ENCODE measurements at places on chromosomes 7 and 10.

DNA sequence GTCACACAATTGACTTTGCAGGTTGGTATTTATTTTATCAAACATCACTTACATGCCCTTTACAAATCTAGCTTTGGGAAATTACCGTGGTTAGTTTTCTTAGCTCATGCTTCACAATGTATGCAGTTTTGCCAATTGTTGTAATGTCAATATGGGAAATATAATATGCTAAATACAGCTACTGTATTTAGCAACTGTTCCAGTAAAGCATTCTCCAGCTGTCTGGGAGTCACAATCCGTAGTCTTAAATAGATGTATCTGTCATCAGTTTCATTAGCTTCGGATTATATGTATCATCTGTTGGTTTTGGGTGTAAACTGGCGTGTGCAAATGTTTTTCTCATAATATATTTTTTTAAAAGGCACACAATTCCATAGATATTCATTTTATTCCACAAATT is 19.4 kb upstream of the AHR start:
- no peak for DNase-seq

DNA sequence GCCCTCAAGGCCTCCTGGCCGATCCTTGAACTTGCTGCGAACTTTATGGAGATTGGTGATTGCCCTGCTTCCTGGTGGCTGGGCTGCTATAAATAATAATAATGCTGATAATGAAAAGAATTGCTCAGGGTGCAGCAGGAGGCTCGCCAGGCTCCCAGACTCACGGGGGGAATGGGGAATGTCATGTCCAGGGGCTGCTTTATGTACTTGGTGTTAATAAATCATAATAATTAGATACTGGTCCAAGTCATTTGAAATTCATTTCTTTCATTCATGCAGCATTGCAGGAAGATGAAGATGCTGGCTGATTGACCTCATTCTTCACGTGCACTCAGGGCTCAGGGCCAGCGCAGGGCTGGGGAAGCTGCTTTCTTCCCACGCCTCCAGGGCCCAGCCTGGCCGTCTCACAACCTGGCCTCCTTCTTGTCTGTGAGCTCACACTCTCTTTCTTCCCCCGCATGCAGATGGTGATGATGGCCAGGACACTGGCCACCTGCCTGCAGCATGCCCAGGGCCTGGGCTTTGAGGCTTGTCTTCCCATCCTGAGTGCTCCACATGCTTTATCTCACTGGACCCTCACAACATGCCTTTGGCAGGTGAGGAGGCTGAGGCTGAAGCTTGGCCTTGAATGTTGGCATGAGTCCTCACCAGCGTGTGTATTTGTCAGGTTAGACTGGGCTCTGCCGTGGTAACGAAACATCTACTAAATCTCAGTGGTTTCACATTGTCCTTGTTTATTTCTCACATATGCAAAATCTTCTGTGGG is 138.4 kb upstream of the TNS3 start:
- no peak for DNase-seq

DNA sequence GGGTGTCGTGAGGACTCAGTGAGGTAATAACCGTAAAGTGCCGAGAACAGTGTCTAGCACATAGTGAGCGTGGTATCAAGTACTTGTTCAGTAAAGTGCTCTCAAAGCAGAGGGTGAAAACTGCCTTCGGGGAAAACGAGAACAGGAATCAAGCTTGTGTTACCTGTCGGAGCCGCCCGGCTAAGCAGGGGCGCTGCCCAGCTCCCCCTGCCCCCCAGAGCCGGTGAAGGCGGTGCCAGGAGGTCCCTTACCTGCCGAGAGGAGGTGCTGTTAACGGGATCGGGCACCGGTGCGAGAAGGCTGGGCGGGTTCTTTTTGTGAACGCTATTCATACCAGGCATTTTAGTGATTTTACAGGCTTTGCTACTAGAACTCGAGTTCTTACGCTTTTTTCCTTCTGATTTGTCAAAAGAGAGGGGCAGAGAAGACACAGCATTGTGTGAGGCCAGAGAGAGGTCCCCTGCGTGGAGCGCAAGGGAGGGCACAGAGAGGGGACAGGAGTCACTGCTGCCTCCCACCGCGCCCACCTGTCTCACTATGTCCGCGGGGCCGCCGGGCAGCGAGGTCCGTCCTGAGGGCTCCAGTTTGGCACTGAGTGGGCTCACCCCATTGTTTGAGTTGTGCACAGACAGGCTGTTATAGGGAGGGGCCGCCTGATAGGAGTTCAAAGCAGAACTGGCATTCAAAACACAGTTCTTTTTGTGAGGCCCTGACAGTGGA is 32.5 kb upstream of the EFCAB10 start:
- DNase-seq, result no peak

GRCh38 chr7:157904211-157904865 is 567.5 kb downstream of the DNAJB6 start:
- DNase-seq, result no peak

DNA sequence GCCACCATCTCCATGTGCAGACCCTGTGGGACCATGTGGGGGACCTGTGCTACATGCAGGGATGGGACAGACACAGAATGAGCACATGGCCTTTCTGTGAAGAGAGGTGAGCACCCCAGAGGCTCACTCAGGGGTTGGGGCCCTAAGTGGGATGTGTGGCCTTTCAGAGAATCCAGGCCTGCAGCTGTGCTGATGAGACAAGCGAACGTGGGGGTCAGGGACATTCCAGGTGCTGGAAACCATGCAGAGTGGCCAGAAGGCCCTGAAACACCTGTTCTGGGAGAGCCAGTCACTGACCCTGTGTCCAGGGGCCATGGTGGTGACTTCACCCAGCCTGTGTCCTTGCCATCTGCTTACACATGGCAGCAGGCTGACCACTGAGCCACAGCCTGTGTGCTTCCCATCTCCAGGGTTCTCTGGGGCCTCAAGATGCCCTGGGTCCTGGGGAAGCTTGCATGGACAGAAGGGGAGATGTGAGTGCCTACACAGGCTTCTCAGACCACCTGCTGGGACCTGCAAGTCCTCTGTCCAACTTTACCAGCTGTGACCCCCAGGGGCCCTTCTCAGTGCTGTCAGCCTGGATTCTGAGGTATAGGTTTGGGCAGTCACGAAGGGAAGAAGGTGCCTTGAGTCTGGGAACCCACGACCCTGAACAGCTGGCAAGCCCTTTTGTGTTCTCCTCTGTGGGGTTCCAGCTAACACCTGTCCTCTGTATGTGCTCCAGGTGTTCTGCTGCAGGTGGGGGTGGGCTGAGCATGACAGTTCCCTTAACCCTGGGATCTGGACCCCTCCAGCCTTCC is 17.6 kb downstream of the RAMP3 start:
- no peak for DNase-seq

GRCh38 chr10:6995831-6996230 is 415.0 kb downstream of the SFMBT2 start:
- DNase-seq, result no peak

GRCh38 chr7:127683776-127684681 is 32.0 kb downstream of the SND1 start:
- no peak for DNase-seq

GRCh38 chr10:87842776-87843497 is 20.4 kb downstream of the KLLN start:
- no peak for DNase-seq

GRCh38 chr10:133245439-133246235 is 8.0 kb downstream of the VENTX start:
- DNase-seq, result no peak

DNA sequence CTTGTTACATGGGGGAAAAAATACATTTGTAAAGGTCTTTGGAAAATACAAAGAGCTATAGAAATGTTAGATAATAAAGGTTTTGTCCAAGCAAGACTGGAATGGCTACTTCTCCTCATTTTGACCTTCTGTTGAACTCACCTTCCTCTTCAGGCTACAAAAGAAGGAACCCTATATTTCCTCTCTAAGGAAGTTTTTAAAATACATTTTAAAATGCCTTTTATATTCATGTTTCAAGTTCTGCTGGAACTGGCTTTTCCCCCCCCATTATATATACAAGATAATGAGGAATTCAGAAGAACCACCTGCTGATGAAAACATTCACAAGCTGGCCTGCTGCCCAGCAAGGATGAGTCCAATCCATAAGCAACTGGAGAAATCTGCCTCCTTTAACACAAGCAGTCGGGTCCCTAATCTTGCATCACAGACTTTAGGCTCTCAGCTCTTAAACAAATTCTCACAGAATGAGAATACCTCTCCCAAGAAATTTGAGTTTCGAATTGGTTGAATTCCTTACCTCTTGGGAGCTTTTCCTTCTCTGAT is 44.6 kb downstream of the MTERF1 start:
- DNase-seq, result no peak

GRCh38 chr7:16755397-16755796 is 1.8 kb downstream of the TSPAN13 start:
- no peak for DNase-seq

DNA sequence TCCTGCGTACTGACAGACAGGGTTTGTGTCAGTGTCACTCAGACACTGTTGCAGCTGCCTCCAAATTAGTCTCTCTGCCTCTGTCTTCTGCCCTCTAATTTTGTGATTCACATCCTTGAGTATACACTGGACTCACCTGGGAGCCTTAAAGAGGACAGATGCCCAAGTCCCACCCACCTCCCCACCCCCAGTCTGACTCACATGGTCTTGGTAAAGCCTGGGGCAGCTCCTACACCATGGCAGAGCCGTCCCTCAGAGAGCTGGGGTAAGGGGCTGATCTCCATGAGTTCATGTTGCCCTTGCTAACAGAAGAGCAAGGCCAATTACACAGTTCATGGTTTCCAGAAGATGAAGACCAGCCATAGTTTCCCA is 197.6 kb upstream of the STK17A start:
- no peak for DNase-seq

DNA sequence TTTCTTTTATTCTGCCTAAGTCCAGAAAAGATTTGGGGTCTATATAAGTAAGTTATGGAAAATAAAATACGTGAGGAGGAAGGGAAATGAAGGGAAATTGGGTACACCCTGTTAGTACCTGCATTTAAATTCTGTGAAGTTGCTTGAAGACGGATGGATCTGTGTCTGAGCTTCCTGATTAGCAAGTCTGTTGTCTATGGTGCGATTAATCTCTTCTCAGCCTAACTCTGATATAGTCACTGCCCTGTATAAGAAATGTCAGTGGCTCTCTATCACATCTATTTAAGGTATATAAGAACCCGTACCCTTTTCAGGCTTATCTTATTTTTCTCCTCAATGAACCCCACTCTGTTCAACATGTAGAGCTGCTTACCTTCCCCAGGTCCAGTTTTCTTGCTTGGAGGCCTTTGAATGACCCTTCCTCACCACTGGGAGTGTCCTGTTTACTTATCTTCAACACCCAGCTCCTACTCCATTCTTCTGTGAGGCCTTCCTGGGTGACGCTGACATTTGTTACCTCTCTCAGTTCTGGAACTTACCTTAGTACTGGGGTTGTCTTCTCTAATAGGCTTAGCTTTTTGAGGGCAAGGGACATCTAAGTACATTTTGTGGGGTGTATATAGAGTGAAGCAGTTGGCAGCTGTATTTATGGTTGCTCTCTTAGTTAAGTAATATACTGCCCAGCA is 149.6 kb upstream of the PRPS1L1 start:
- DNase-seq, result peak; percentile 52

GRCh38 chr7:128687131-128687530 is 15.0 kb downstream of the GARIN1A start:
- no peak for DNase-seq

DNA sequence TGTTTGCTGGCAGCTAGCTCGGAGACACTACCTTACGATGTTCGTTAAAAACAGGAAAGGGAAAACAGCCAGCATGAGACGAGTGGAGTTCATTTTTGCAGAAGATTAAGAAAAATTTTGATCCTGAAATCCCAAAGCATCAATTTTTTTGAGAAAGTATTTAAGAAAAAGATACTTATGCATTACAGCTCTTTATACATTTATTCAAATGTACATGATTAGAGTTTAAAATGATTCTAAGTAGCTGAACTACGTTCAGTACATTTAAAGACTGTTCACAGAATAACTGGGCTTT is 34.7 kb downstream of the CNPY1 start:
- DNase-seq, result no peak

- DNase-seq, result no peak
These were observed 155.4 kb upstream of the ITGB1 start for GRCh38 chr10:33113466-33113865.

- DNase-seq, result no peak
These were observed 40.6 kb upstream of the ADD3 start for GRCh38 chr10:109966961-109967738.

Data from A549 (cell line).